Cortex of kidney (tissue), 1 donor: ENCODE measurements at places on chromosomes 4 and X.

DNA sequence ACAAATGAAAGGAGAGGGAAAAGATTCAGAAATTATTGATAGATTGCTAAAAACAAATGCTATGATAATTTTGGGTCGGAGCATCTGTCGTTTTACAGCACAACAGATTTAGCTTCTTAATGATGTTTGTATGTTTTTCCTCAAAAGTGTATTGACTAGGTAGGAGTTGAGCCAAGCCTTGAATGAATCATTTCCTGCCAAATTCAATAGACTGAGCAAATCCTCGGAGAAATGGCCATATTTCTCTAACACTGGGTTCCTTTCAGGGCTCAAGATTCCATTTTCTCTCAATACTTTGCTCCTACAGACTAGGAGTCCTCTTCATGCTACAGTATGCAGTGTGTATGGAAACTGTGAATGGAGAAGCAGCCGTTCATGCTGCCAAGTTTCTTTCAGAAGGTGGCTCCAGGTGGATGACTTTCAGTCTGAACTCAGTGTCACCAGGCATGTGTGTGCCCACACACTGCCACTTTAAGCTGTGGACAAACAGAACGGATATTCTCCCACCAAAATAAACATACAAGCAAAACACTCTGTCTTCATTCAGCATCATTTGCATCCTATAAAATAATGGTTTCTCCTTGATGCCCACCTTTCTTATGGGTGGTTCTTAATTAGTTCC lies 146.0 kb downstream of the TBL1X start:
- no peak for DNase-seq

DNA sequence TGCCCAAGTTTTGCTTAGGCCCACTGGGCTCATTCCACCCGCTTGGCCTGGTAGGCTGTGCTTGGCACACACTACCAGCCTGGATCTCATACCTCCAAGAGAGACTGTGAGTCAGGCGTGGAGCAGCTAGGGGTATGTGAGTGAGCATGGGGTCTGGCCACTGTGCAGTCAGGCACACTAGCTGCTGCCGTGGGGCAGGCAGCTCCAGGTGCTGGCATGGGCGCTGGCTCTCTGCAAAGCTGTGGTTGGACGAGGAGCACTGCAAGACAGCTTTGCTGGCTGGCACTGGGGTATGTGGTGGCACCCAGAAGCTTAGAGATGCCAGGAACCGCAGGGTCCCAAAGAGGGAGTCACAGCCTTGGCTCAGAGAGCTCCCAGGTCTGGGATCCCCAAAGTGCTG lies 377.8 kb downstream of the KCTD8 start:
- DNase-seq: no peak

- DNase-seq: no peak
Observed at GRCh38 chrX:3167771-3168170, 126.5 kb downstream of the ARSF start.

DNA sequence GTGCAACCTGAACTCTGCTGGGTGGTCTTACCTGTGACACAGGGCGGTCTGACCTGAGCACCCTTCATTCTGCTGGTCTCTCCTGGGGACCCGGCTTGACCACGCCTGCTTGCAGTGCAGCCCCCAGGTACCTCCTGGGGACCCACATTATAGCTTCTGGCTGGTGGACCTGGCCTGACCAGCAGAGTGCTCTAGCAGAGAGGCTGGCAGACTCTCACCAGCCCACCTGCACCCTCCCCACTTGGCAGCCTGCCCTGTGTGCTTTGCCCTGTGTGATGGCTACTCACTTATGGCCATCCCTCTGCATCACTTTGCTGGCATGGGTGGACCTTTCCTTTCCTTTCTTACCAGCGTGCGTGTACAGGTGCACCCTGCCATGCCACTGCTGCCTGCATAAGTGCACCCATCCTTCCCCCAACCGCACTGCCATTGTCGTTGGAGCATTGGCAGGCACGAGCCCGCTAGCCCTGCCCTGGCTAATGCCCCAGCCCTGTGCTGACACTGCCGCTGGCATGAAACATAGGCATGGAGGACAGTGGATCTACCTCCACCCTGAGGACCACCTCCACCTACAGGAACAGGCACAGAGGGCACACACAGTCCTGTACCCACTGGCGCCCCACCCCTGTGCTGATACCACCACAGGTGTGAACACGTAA lies 21.5 kb upstream of the H2AZ1 start:
- DNase-seq: no peak

DNA sequence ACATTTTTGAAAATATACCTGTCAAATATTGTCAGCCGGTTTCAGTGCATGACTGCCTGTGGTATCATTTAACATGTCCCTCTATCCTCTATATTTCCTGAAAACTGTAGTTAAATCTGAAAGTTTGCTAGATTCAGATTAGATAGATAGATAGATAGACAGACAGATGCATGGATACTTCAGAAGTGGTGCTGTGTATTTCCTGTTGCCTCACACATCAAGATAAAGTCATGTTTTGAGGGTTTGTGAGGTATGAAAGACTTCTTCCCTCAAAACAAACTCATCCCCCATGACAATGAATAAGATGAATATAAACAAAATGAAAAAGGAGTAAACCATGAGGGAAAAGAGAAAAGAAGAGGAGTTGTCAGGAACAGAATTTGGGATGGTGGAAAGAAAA lies 6.0 kb upstream of the BST1 start:
- DNase-seq: no peak

DNA sequence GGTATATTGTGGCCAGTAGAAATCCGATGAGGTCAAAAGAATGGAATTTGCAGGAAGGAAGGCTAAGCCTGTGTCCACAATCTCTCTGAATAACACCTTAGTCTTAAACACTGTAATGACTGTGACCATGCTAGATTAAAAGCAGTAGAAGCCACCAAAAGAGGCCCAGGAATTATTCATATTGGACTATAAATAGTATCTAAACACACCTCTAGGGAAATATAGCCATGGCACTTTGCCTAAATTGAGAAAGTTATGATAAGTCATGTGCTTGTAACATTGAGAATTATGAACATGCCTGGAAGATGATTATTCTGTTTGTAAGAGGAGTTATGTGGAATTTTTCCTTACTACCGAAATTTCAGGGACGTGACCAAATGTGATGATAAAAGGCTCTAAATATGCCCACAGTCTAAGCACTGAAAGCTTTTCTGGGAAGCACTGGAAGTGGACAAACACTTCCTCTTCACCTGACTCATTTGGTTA lies 298.5 kb downstream of the KCTD8 start:
- no peak for DNase-seq

- no peak for DNase-seq
Observed at GRCh38 chr4:177384856-177385397, 57.3 kb downstream of the AGA start.

- DNase-seq: no peak
Observed at GRCh38 chr4:23888421-23889319, 1.2 kb downstream of the PPARGC1A start.

- DNase-seq: no peak
Observed at GRCh38 chr4:139559089-139559479, 3.1 kb upstream of the SETD7 start.

DNA sequence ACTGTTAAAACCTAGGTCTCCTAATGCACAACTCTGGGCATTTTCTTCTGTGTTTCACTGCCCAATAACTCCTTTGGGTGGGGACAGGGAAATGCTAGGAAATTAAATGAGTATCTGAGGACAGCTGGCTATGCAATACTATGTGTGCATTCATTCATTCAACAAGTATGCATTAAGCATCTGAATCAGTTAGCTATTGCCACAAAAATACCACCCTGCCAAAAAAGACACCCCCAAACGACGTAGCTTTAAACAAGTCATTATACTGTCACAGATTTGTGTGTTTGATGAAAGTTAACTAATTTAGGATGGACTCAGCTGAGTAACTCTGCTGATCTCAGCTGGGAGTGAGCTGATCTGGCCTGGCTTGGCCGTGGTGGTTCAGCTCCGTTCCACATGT lies 29.8 kb upstream of the PTCHD1 start:
- DNase-seq: no peak

GRCh38 chr4:168631241-168632162 lies 134.7 kb downstream of the PALLD start:
- no peak for DNase-seq

- no peak for DNase-seq
Observed at GRCh38 chrX:9492901-9493300, 28.0 kb downstream of the TBL1X start.

DNA sequence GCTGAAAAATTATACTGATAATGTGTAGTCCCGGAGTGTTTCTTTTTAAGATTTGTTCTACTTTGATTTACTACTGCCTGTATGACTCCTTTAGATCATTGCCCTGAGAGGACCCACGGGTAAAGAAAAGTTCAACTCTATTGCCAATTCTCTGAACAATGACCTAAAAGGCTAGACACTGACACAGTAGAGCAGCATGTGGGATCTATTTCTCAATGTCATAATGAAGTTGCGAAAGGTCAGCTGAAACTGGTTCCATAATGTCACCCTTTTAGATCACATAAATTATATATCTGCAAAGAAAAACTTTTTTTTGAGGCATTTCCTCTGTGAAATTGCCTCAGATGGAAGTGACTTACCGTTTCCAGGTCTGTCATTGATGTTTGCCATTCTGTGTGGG lies 67.4 kb downstream of the GLRB start:
- DNase-seq: no peak

- no peak for DNase-seq
Observed at GRCh38 chrX:133580625-133581024, 165.3 kb upstream of the GPC4 start.

- DNase-seq: no peak
Observed at GRCh38 chrX:19193565-19193964, 71.3 kb upstream of the ADGRG2 start.
